ENCODE measurements at places on chromosomes 16 and 17.

GRCh38 chr16:50989047-50989446, 162.0 kb downstream of the SALL1 start:
- no peaks in the 10 kb centered on the region for H3K27me3 ChIP-seq
- DNase-seq, result no peak
- H3K27ac ChIP-seq, result no peak overlapping the region
- H3K4me1 ChIP-seq, result no peaks in the 10 kb centered on the region
- no peak overlapping the region for H3K4me3 ChIP-seq

- H3K27me3 ChIP-seq, result peaks cover 4% of the 10 kb centered on the region
- H3K27ac ChIP-seq, result no peak overlapping the region
- H3K4me1 ChIP-seq, result peaks cover 3% of the 10 kb centered on the region
- H3K36me3 ChIP-seq, result no peaks in the 10 kb centered on the region
These were observed 96.6 kb downstream of the NXN start for GRCh38 chr17:882827-883585.

DNA sequence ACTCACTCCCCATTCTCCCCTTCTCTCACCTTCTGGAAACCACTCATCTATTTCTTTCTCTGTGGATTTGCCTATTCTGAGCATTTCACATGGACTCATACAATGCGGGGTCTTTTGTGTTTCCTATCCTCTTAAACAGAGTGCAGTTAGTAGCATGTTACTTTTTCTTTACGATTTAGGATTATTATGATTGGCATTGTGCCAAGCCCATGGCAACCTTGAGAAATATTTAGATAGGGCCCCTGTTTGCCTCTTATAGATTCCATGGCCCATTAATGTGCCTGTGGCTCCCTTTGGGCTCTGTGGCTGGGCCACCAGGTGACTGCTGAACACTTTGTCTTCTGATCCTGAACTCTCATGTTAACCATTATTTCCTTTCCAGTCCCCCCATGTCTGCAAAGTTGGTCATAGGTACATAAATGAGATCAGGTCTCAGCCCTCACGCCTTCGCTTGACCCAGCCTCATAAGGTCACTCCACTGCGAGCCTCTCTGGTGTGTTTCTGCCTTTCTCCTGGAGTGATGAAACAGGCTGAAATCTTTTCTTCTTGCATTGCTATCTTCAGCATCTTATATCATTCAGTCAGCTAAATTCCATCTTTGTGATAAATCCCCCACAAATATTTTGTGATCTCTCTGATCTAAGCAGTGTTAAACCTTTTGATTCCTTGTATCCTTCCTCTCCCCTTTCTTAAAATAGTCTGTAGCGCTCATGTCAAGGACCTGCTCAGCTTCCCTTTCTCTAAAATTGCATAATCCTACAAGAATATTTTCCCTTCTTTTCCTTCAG, 44.0 kb downstream of the MYH3 start:
- no peak overlapping the region for H3K4me3 ChIP-seq
- no peaks in the 10 kb centered on the region for H3K36me3 ChIP-seq
- H3K27ac ChIP-seq, result no peak overlapping the region
- H3K27me3 ChIP-seq, result no peaks in the 10 kb centered on the region

- H3K4me3 ChIP-seq, result no peak overlapping the region
- H3K4me1 ChIP-seq, result no peaks in the 10 kb centered on the region
These were observed 13.2 kb downstream of the CMTM3 start for GRCh38 chr16:66617728-66618127.

GRCh38 chr17:47804461-47804860, 17.1 kb downstream of the OSBPL7 start:
- no peaks in the 10 kb centered on the region for H3K4me1 ChIP-seq
- H3K27ac ChIP-seq, result no peak overlapping the region
- no peak for DNase-seq
- H3K27me3 ChIP-seq, result peaks cover 2% of the 10 kb centered on the region
- H3K4me3 ChIP-seq, result no peak overlapping the region

- peak overlapping the region; percentile 26 for H3K4me3 ChIP-seq
- peaks cover 6% of the 10 kb centered on the region for H3K36me3 ChIP-seq
- no peak for DNase-seq
- peaks cover 4% of the 10 kb centered on the region for H3K4me1 ChIP-seq
These were observed 820 bp downstream of the GRIN2C start for GRCh38 chr17:74858672-74859458.

DNA sequence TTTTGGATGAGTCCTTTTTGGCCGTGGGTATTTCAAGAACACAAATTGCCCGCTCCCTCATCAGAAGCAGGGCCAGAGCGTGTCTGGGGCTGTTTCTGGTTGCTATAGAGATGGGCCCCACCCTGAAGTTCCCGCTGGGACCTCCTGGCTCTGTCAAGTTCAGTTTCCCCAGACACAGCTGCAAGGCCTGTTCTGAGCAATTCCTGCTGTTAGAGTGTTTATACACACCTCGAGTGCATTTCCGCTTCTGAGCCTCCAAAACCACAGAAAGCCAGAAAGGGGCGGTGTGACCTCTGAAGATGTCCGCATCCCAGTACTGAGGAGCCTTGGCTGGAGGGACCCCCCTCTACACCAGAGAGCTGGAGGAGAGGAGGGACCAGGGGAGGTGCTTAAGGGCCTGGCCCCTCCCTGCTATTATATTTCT, 9.3 kb upstream of the WBP2 start:
- peak; percentile 66 for DNase-seq
- peak overlapping the region; percentile 93 for H3K27ac ChIP-seq
- H3K27me3 ChIP-seq, result no peaks in the 10 kb centered on the region
- H3K36me3 ChIP-seq, result no peaks in the 10 kb centered on the region
- peak overlapping the region; percentile 70 for H3K4me3 ChIP-seq

DNA sequence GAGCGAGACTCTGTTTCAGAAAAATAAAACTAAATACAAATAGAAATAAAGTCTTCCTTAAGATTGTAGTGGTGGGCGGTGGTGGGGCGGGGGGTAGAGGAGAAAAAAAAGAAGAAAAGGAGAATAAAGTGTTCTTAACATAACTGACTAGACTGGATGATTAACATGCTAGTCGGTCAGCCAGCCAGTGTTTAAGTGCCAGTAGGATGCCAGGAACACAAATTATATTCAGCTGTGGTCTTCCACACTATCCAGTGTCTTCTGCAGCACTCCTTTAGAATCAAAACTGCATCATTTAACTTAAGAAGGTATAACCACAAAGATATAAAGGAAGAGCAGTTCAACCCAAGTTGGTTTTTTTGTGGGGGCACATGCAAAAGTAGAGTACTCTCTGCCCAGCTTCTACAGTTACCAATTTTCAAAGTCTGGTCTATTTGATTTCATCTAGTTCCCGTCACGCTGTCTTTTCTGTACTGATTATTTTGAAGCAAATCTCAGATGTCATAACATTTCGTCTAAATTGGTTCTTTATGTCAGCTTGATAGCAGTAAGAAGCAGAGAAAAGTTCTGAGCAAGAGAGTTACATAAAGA, 15.8 kb downstream of the HEATR3 start:
- no peaks in the 10 kb centered on the region for H3K27me3 ChIP-seq
- no peak overlapping the region for H3K4me3 ChIP-seq
- peaks cover 54% of the 10 kb centered on the region for H3K36me3 ChIP-seq
- H3K27ac ChIP-seq, result no peak overlapping the region
- DNase-seq, result no peak

DNA sequence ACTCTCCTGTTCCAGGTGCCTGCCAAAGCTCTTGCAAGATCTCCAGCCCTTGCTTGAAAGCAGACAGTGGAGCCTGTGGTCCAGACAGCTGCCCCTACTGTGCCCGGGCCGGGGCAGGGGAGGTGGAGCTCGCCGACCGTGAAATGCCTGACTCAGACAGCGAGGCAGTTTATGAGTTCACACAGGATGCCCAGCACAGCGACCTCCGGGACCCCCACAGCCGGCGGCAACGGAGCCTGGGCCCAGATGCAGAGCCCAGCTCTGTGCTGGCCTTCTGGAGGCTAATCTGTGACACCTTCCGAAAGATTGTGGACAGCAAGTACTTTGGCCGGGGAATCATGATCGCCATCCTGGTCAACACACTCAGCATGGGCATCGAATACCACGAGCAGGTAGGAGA, 17.7 kb downstream of the CACNA1G start:
- H3K4me3 ChIP-seq, result no peak overlapping the region
- H3K27me3 ChIP-seq, result peaks cover 2% of the 10 kb centered on the region
- DNase-seq, result no peak
- H3K4me1 ChIP-seq, result no peaks in the 10 kb centered on the region

DNA sequence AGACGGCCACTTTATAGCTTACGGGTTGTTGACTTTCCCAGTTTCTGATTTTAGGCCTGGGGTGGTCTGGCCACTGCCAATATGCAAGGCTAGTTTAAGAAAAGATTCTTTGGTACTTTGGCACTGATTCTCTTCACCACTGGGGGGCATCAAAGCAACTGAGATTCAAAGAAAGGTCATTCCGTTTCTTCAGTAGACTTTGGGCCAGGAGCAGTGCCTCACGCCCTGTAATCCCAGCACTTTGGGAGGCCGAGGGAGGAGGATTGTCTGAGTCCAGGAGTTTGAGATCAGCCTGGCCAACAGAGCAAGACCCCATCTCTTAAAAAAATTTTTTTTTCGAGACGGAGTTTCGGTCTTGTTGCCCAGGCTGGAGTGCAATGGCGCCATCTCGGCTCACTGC, 53.0 kb downstream of the RPA1 start:
- peaks cover 5% of the 10 kb centered on the region for H3K4me1 ChIP-seq
- H3K4me3 ChIP-seq, result no peak overlapping the region
- no peak for DNase-seq
- peaks cover 72% of the 10 kb centered on the region for H3K36me3 ChIP-seq
- no peak overlapping the region for H3K27ac ChIP-seq
- no peaks in the 10 kb centered on the region for H3K27me3 ChIP-seq

- no peaks in the 10 kb centered on the region for H3K4me1 ChIP-seq
- no peaks in the 10 kb centered on the region for H3K27me3 ChIP-seq
- no peak overlapping the region for H3K27ac ChIP-seq
These were observed 8.3 kb upstream of the MYH4 start for GRCh38 chr17:10477701-10478100.

- peaks cover 29% of the 10 kb centered on the region for H3K36me3 ChIP-seq
- no peak overlapping the region for H3K27ac ChIP-seq
- H3K27me3 ChIP-seq, result no peaks in the 10 kb centered on the region
- no peak for DNase-seq
These were observed 21.8 kb downstream of the CBFB start for GRCh38 chr16:67050796-67051195.
